ENCODE measurements at places on chromosomes 6 and 20.

- no peak for DNase-seq
Measured at GRCh38 chr6:148943451-148943850, 196.6 kb downstream of the UST start.

- no peak for DNase-seq
Measured at GRCh38 chr6:67986694-67987232, 648.3 kb upstream of the ADGRB3 start.

GRCh38 chr6:70396163-70396562 lies 17.1 kb upstream of the FAM135A start:
- no peak for DNase-seq

GRCh38 chr20:55322745-55323144 lies 682.6 kb downstream of the CBLN4 start:
- DNase-seq, result no peak

- no peak for DNase-seq
Measured at GRCh38 chr20:44297721-44298120, 13.3 kb downstream of the FITM2 start.

- DNase-seq, result no peak
Measured at GRCh38 chr6:679282-679681, 13.7 kb downstream of the EXOC2 start.
